Suppressor macrophage treated with lipopolysaccharide for 4 hours (primary cell): ENCODE measurements at places on chromosomes 5 and 9.

DNA sequence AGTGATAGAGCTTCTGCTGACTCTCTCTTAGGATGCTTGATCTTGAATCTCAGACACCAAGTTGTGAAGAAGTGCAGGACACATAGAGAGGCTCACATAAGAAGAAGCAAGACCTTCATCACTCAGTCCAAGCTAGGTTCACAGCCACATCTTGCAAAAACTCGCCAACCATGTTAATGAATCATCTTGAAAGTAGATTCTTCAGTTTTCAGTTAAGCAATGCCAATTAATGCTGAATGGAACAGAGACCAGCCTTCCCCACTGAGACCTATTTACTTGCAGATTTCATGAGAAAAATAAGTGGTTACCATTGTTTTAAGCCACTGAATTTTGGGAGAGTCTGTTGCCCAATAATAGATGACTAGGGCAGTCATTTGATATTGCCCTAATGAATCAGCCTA lies 217.7 kb upstream of the EDIL3 start:
- DNase-seq = no peak

DNA sequence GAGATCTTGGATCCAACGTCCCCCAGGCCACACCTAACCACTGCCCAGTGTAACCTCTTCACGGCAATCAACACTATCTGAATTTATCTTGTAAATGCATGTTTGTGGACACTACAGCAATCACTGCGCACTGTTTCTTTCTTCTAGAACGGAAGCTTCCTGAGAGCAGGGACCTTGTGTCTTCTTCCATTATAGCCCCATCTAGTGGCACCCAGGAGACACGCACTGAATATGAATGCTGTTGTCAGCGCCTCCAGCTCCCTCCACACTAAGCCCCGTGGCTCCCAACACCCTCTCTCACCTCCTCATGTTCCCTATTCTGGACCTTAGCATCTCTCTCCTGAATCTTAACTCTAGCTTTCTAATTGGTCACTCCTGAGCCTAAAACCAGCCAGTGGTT lies 72.7 kb downstream of the SMIM23 start:
- no peak for DNase-seq

DNA sequence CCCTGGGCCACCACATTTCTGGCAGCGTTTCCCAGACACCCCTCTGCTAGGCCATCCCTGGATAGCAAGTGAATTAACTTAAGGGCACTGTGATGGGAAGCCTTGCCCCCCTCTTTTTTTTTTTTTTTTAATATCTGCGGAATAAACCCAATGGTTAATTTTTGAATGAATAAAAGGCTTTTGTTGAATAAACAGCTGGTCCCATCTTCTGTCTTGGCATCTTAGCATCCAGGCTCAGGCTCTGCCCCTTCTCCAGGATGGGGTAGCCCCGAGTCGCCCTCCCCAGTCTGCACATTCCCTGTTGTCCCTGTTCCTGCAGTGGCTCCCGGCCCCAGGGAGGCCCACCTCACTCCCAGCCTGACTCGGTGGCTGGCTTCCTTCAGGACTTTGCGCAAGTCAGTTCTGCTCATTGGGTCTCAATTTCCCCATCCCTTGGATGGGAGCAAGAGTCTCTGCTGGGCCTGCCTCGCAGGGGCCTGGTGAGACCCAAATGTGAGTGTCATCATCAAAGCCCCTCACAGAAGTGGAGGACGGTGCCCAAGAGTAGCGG lies 29.0 kb upstream of the HMCN2 start:
- no peak for DNase-seq

DNA sequence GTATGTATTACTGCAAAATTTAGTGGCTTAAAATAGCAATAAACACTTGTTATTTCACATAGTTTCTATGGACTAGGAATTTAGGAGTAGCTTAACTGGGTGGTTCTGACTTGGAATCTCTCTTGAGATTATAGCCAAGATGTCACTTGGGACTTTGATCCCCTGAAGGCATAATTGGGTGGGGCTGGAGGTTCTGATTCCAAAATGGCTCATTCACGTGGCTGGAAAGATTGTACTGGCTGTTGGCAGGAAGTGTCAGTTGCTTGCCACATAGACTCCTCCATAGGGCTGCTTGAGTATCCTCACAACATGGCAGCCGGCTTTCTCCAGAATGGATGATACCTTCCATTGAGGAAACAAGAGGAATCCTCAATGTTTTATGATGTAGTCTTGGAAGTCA lies 11.3 kb downstream of the GALNT12 start:
- DNase-seq = no peak

- no peak for DNase-seq
Measured at GRCh38 chr5:123538670-123539459, 26.9 kb downstream of the CSNK1G3 start.

DNA sequence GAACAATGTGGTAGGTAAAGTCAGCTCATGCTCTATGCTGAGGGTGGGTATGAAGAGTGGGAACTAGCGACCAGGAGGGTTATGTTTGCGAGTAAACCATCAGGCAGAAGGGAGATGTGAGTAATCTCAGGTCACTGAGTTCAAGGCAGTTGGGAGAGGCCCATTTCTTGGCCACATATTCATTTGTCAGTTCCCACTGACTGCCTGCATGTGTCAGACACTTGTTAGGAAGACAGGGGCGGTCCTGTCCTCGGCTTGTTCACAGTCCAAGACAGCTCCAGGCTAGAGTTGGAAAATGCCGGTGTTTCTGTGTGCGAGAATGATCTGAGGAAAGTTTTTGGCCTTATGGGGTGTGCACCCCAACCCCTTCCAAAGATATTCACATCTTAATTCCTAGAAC lies 48.6 kb upstream of the GDNF start:
- DNase-seq = no peak

GRCh38 chr9:947985-948384 lies 28.5 kb upstream of the DMRT3 start:
- DNase-seq = no peak

DNA sequence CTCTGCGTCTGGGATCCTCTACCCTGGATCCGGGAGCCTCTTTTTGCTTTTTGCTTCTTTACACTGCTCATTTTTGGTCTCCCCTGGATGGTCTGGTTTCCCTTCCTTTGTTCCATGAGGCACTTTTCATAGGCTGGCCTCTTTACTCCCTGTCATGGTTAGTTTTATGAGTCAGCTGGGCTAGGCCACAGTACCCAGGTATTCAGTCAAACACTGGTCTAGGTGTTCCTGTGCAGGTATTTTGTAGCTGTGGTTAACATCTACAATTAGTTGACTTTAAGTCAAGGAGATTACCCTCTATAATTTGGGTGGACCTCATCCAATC lies 17.5 kb downstream of the ANKRD33B start:
- DNase-seq = no peak

DNA sequence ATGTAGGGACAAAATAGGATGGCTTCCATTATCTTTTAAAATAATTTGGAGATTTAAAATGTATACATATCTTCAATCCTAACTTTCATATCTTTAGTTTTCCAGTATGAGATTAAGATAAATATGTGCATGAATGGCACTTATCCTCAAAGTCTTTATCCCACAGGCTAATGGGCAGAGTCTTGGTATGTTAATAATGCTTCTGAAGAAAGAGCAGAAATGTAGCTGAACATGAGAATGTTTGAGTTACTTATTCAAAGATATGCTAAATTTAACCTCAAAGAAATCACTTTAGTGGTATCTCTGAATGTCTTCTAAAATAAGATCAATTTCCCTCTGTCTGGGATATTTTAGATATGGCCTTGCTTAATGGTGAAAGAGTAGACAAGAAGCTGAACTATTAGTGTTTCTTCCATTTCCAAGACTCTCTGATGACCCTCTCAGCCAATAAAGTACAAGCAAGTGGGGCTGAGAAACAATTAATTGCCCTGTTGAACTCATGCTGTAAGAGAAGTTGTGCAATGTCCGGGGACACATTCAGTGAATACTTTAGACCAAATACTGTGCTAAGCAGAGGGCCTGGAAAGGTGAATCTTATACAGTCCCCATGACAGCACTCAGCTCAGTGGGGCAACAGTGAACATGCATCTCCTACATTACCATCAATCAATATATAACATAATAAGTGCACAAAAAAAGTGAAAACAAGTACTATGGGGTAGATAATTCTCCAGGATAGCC lies 50.0 kb upstream of the ADAMTSL1 start:
- no peak for DNase-seq

DNA sequence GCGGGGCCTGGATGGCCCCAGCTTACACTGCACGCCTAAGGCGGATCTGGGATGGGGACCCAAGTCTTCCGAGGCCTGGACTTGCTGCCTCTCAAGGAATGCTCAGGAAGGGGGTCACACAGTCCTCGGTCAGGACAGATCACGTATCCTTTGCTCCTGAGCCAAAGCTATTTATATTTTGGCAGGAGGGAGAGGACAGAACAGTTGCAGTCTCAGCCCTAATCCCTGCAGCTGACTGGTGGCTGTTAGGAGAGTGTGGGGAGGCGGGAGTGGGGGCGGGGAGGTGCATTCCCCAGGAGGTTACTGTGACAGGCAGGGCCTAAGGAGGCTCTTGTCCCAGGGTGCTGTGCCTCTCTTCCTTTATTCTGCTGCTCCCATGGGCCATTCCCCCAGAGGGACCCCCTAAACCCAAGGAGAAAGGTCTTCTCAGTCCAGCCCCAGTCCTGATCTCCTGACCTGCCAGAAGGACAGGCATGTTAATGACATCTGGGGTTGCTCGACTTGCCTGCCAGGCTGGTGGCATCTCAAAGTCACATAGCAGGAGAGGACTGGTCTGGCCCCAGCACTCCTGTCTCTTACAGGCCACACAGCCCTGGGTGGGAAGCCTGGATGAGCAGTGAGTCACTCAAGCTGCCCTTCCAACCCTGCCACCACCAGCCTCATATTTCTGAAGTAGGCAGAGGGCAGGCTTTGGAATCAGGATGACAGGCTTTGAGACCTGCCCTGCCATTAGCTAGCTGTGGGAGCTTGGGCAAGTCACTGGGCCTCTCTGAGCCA lies 51.9 kb downstream of the COL27A1 start:
- DNase-seq = no peak

GRCh38 chr9:18437315-18438201 lies 36.4 kb upstream of the ADAMTSL1 start:
- DNase-seq = no peak

DNA sequence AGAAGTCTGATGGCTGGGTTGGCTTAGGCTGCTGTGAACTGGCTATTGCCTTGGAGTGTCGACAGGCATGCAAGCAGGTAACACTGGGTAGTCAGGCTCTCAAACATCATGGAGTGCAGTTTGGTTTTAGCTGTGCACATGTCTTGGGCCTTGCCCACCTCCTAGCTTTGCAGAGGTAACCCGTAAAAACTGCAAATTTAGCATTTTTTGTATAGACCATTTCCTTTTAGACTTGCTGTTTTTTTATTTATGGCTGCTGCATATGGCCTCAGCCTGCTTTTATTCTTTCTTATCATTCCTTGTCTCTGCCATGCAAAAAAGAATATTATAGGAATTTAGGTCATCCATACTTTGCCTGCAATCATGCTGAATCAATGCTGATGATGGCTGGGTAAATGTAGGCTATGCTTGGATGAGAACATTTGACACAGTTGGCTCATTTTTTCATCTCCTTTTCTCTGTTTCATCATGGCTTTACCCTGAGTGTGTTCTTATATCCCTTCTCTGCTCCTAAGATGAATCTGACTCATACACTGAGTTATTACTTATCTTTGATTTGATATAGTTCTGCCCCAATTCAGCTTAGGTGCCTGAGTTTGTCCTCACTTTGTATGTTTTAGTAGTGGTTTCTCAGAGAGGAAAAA lies 27.2 kb downstream of the RECK start:
- DNase-seq = no peak

GRCh38 chr9:90803860-90804593 lies 2.4 kb downstream of the SYK start:
- no peak for DNase-seq

- DNase-seq = peak; percentile 20
Measured at GRCh38 chr5:97163360-97163764, 19.7 kb downstream of the RIOK2 start.
